ENCODE measurements at places on chromosomes 6 and 20.

GRCh38 chr20:36499723-36500501 lies 41.4 kb upstream of the MYL9 start:
- DNase-seq: no peak

DNA sequence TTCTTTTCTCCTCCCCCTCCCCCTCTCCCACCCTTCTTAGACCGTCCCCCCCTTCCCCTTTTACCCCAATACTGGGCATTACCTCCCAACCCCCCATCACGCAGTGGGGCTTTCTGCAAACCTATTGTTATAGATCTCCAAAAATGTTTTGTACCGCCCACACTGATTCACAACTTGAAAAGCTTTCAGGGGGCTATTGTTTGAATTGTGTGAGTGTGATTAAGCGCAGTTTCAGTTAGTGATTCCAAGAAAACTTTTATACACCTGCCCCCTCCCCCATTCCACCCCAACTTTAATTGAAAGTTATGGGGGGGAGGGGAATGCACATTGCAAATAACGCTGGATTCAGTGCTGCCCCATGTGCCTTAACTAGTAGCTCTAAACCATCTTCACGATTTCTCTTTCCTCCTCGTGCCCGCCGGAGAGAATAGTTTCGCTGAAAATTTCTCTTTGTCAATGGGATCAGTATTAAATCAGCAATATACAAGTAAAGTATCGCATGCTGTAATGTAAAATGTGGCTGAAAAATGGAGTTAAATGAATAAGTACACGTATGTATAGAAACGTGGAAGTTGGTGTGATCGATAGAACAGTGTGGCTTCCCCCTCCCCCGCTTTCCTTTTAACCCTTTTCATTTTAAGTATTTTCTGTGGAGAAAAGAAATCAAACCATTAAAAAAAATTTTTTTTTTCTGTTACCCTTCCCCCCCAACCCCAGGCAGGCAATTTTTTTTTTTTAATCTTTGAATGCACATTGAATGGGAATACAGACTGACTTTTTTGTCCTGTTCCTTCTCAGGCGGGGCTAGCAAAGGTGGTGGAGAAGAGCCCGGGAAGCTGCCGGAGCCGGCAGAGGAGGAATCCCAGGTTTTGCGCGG lies 632 bp downstream of the LIN28B start:
- DNase-seq: no peak

- DNase-seq: peak; percentile 69
These were observed 15.2 kb upstream of the ZNF335 start for GRCh38 chr20:45987108-45987780.

DNA sequence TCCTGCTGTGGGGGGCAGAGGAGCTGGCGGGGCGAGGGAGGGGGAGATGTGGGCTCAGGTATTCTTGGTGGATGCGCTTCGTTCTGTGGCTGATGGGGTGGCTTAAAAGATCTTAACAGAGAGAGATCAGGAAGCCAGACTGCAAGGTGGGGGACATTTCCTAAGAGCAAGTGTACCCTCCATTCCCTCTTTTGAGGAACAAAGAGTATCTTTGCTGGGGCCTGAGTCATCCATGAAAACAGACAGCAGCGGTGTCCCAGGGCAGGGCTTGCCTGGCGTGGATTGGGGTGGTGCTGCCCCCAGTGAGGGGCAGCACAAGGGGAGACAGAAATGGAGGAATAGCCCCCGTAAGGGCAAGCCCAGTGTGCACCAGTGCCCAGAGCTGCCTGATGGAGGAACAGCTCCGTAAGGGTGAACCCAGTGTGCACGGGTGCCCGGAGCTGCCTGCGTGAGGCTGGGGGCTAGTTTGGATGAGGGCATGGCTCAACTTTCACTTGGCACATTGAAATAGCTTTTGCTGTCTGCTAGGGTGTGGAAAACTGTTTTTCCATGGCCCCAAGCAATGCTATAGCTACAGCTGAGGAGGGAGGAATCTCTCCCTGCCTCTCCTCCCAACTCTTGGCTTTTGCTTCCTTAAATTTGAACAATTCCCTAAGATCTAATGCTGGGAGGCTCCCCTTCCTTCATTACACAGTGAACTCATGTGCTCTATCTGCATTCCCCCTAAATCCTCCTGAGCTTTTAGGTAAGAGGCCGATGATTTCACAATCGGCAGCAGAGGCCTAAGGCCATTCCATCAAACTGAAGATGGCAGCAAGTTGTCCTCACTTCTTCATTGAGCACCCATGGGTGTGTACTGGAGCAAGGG lies 12.9 kb downstream of the MAPK13 start:
- DNase-seq: no peak

- DNase-seq: no peak
These were observed 257.1 kb downstream of the ADGB start for GRCh38 chr6:146855889-146856288.

- peak; percentile 1 for DNase-seq
These were observed 354.2 kb downstream of the GRIK2 start for GRCh38 chr6:101747716-101748115.

- DNase-seq: no peak
These were observed 226.9 kb upstream of the KCNG1 start for GRCh38 chr20:51249781-51250180.

GRCh38 chr20:9581509-9581908 lies 67.1 kb downstream of the LAMP5 start:
- DNase-seq: no peak

GRCh38 chr20:5393218-5393870 lies 76.6 kb upstream of the PROKR2 start:
- DNase-seq: no peak

- DNase-seq: no peak
These were observed 29.1 kb downstream of the TRAM2 start for GRCh38 chr6:52547647-52548352.

DNA sequence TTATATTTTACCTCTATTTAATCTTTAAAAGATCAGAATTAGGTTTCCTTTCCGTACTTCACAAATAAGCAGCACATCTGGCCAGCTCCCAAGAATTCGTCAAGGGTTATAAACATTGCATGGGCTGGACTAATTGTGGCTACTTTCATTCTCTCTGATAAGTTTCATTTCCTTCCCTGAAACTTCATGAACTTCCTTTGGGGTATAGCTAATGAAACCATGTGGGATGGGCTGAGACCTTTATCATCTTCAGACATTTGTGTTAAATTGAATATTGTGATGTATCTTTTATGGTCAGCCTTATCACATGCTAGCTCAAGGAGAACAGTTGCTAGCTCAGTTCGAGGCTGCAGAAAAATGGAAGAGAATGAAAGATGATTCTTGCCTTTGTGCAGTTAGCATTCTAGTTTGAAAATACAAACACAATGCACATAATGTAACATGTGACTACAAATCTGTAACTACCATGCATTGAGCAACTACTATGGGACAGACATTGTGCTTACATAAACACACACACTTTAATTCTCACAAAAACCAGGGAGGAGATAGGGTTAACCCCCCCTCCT lies 1.7 kb upstream of the GMPR start:
- DNase-seq: peak; percentile 98

- no peak for DNase-seq
These were observed 137.0 kb downstream of the IMPG1 start for GRCh38 chr6:75935473-75935793.

- DNase-seq: peak; percentile 19
These were observed 620 bp downstream of the TJAP1 start for GRCh38 chr6:43478008-43478372.

DNA sequence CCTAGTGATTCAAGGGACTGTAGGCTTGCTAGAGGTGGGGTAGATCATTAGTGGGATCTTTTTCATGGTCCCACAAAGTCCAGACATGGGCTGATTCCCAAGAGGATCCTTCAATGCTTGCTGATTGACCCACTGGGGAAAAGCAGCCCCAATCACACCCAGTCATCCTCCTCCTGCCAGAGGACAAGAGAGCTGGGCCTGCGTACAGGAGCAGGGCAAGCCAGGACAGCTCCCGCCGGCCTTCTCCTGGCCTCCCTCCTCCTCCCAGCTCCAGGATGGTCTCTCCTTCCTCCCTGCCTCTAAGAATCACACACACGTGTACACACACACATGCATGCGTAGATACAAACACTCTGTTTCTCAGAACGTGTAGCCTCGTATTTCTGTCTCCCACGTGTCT lies 27.0 kb downstream of the KCNK15 start:
- no peak for DNase-seq

DNA sequence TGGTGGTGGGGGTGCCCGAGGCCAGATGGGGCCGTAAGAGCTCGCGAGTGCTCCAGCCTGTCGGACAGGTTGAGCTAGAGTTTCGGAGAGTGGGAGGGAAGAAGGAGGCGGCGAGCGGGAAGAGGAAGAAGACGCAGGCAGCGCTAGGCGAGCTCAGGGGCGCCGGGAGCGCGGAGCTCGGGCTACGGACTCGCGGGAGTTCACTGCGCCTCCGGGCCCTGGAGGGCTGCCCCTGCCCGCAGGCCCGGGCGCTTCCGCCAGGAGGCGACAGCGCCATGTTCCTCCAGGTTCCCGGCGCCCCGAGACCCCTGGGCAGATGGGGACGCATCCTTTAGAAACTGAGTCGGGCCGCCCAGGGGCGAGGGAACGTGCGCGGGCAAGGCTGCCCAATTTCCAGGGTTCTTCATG lies 984 bp downstream of the TFAP2C start:
- no peak for DNase-seq

- DNase-seq: no peak
These were observed 4.2 kb downstream of the OCSTAMP start for GRCh38 chr20:46546298-46546697.

- DNase-seq: no peak
These were observed 13.9 kb downstream of the ZNF831 start for GRCh38 chr20:59177266-59178250.

DNA sequence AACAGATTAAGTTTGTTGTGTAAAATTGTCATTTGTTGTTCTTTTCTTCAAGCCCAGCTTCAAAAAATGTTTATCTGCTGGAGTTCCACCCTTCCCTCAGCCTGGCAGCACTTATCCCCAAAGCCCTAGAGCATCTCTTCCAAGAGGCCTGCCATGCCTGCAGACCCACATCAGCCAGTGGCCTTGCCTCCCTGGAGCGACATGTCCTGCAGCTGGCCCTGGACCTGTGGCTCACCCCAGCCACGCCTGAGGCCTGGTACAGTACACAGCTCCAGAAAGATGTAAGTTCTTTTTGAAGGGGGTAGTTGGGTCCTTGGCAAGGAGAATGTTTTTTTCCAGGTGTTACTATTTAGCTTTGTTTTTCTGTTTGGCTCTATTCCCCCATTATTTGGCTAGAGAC lies 124.8 kb downstream of the CD164 start:
- DNase-seq: no peak

DNA sequence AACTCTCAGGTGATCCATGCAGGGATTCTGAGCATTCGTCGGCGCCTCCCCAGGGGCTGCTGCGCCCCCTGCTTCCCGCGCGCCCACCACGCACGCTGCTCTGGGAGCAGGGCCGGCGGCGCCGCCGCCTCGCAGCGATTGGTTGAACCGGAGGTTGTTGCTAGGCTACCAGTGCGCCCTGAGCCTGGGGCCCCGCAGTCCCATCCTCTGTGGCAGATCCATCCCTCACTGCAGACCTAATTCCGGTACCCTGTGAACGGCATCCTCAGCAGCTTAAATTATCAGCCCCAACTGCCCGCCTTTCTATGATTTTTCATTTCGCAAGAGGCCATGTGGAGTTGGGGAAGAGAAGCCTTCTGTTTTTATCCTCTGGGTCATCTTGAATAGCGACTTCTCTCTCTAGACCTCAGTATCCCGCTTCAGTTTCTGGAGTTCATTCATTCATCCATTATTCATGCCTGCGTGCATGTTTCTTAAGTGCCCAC lies 15.4 kb downstream of the PNPLA1 start:
- DNase-seq: no peak

- DNase-seq: no peak
These were observed 231.1 kb downstream of the SOX4 start for GRCh38 chr6:21824431-21825177.

DNA sequence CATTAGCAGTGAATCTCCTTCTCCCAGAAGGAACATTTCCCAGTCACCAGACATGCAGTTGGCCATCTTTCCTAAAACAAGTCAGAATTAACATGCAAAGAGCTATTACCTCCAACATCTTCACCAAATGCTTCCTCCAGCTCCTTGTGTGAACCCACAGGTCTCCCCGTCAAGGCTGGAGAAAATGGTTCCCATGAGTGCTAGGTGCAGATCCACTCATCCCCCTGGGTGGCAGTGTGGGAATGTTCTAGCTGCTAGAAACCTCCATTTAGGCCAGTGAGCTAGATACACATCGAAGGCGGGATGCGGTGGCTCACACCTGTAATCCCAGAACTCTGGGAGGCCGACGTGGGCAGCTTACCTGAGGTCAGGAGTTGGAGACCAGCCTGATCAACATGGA lies 603.9 kb upstream of the SLC35B3 start:
- DNase-seq: no peak

- no peak for DNase-seq
These were observed 83.2 kb upstream of the EYA2 start for GRCh38 chr20:46811224-46812084.

DNA sequence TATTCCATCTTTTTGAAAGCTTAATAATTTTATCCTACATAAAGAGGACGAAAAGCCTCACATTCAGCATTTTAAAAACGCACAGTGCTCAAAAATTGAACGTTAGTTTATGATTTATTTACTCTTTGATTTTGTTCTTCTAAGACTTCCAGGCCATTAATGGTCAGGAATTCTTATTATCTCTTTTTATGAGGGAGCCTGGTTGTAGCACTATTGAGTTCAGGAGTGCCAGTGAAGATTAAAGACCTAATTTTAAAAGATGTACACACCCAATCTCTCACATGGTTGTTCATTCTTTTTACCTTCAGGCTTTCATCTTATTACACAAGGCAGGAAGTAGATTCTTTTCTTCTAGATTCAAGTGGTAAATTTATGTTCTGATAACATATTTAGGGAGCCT lies 68.6 kb downstream of the HDDC2 start:
- no peak for DNase-seq

GRCh38 chr6:36210182-36210581 lies 13.6 kb downstream of the BRPF3 start:
- DNase-seq: no peak

GRCh38 chr6:46990031-46990644 lies 52.0 kb downstream of the ADGRF1 start:
- DNase-seq: no peak

DNA sequence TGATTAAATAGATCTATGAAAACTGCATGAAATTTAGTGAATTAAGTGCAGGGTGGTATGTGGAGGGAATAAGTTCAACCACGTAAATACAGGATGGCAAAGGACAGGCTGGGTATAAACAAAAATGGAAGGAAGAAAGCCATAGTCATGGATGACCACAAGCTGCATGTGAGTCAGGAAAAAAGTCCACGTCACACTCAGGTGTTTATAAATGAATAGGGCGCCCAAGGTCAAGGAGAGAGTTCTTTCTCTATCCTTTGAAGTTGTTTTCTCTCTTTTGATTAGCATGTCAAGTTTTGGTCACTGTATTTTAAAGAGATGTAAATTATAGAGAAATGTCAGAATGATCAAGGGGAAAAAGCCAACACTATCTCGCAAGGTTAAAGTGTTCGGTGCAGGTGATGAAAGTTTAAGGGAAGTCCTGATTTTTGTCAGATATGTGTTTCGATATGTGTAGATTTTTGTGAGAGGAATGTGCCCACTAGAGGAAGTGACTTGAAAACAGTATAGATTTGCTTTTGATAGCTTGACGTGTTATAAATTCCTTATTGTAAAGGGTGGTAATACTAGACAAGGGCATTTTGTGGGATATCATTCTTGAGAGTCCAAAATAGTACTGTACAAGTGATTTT lies 58.7 kb downstream of the MAP3K4 start:
- DNase-seq: no peak

GRCh38 chr6:108736832-108737231 lies 111.4 kb upstream of the ARMC2 start:
- no peak for DNase-seq

Data from hematopoietic multipotent progenitor cell treated with erythropoietin and hydrocortisone succinate and interleukin-3 and kit ligand, for 8 days (in vitro differentiated cells).